Airway epithelial cell (primary cell): ENCODE measurements at places on chromosomes 1 and 21. TPM values are rescaled to one million over a fixed set of nuclear protein-coding genes. Genes with fewer than 3 reads are reported as not detected.

The AGBL4 gene
- total RNA-seq, result not detected in 2 replicates

The PTGFRN gene
- total RNA-seq, result 134 and 169 TPM in 2 replicates

The KRTAP13-2 gene
- not detected in 2 replicates for total RNA-seq

The LRRC8B gene
- 9.1 and 14.5 TPM in 2 replicates for total RNA-seq

The G0S2 gene
- 57.3 and 105 TPM in 2 replicates for total RNA-seq

The TNFSF4 gene
- 0.71 and 1.1 TPM in 2 replicates for total RNA-seq

The SLC30A7 gene
- total RNA-seq, result 8.8 and 19.7 TPM in 2 replicates

The GIPC2 gene
- total RNA-seq, result 0.09 and 0.14 TPM in 2 replicates

The LCE1B gene
- total RNA-seq, result not detected in 2 replicates

The SPATA17 gene
- total RNA-seq, result 1.5 and 2.1 TPM in 2 replicates

The FCMR gene
- 0.05 and 0.21 TPM in 2 replicates for total RNA-seq

The ATF6 gene
- total RNA-seq, result 12.4 and 17.0 TPM in 2 replicates

The DLGAP3 gene
- not detected in 2 replicates for total RNA-seq

The RCC1 gene
- total RNA-seq, result 56.9 and 70.2 TPM in 2 replicates
